ENCODE measurements at places on chromosomes 11 and 22. TPM values are rescaled to one million over a fixed set of nuclear protein-coding genes. Genes with fewer than 3 reads are reported as not detected.
A peak's percentile ranks its signal among the peaks of the same experiment; 100 is the strongest.

MMP13 gene
- not detected for total RNA-seq

DNA sequence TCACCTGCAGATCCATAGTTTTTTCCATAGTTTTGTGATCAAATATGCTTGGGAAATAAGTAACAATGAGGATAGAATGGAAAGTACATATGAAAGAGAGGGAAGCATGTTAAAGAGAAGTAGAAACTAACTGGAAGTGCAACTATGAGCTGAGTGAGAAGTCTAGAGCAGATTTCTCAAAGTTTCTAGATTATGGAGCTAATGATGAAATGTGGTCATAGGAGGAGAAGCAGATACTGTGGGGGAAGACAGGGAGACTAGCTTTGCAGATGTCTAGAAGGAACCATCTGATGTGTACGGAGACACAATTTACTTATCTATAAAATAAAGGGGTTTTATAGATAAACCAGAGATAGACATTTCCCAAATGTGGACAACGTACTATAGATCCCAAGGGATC, 37.1 kb downstream of the RELT start:
- DNase-seq, result no peak

OR5A1 gene
- total RNA-seq, result 0.03 TPM

HOATZ gene
- not detected for total RNA-seq

GRCh38 chr11:44016546-44017442, 31.0 kb upstream of the ACCSL start:
- no peak for DNase-seq

DNA sequence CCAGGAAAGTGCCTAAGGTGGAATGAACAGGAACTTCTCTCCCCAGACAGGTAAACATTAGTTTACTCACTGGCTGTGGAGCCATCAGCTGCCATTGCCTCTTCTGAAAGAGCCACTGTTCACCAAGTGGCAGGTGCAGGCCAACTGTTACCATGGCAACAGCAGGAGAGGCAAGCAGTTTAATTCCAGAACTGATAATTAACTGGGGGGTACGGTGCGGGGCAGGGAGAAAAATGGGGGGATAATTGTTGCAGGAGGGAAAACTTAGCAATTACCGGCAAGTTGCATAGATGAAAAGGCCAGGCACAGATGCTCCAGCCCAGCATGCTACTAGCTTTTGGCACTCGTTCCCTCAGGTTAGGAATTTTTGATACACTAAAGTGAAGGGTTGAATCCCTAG, 85.1 kb downstream of the TRIM44 start:
- DNase-seq, result peak; percentile 13

DNA sequence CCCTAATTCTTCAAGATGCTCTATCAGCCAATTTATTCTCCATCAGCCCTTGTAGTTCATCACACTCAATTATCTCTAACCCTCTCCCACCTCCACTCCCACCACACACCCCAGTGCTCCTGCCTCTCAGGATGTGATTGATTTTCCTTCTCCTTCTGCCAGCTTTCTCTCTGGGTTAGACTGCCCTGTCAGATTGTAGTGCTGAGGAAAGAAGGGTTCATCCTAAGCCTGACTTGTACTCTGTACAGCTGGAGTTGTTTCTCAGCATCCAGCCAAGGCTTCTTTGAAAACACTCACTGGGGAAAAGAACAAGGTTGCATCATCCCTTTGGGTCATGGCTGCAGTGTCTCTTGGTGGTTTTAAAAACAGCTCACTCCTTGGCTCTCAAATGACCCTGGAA, 61.2 kb downstream of the CECR2 start:
- no peak for DNase-seq
